HL-60 (cell line): ENCODE measurements at places on chromosomes 16 and 17.

DNA sequence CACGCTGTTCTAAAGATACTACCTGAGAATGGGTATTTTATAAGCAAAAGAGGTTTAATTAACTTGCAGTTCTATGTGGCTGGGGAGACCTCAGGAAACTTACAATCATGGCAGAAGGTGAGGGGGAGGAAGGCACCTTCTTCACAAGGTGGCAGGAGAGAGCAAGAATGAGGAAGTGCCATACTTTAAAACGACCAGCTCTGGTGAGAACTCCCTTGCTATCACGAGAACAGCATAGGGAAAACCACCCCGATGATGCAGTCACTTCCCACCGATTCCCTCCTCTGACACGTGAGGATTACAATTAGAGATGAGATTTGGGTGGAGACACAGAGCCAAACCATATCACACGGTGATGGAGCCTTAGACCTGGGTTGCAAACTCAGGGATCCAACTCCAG, 317.5 kb upstream of the EEF2KMT start:
- DNase-seq, result no peak

DNA sequence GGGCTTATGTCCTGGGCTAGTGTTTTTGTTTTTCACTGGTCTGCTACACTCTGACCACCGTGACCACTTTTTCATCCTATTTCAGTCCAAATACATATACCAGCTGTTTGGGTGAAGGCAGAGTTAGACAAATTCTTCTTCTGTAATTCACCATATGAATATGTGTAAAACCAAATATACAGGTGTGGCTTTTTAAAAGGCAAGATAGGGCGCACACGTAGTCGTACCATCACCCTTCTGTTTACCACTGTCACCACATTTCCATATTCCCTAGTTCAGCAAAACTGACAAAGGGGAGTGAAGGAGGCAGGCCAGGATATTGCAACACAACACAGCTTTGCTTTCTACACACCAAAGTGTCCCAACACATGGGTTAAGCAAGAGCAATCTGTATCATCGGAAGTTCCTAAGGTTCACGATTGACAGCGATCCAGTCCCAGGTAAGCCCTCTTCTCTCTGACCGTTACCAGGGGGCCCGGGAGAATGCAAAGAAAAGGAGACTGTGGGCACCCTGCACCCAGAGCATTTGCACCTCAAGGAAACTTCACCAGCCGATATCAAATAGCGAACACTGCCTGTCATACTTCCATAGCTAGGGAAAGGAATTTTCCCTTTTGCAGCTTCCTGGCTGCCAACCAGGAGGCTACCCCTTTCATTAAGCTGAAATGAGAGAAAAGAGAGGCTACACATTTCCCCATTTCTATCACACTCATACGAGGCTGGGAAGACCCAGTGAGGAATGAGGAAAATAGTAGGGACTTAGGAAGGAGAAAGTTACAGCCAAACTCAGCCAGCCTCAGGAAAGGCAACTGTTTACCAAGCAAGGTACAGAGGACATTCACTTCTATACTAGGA, 23.1 kb downstream of the CREBBP start:
- DNase-seq, result peak; percentile 93

DNA sequence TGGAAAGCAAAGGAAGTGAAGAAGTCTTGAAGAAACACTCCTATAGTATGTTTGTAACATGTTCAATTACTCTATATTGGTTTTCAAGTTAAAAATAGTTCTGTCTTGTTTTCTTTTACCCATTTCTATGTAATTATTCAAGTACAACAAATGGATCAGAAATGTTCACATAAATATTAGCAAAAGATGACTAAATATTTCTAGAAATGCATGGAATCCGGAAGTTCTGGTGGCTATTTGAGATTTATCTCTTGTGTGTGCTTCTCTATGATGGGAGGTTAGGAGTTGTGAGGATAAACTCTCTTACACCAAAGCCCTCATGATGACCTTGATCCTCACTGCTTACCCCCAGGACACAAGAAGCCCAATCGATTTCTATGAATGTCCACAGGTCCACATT, 237.5 kb downstream of the CDH8 start:
- DNase-seq, result no peak

- no peak for DNase-seq
These were observed 53.0 kb upstream of the METRNL start for GRCh38 chr17:83026311-83026811.

- peak; percentile 75 for DNase-seq
These were observed 1.2 kb downstream of the C16orf54 start for GRCh38 chr16:29744541-29745101.

DNA sequence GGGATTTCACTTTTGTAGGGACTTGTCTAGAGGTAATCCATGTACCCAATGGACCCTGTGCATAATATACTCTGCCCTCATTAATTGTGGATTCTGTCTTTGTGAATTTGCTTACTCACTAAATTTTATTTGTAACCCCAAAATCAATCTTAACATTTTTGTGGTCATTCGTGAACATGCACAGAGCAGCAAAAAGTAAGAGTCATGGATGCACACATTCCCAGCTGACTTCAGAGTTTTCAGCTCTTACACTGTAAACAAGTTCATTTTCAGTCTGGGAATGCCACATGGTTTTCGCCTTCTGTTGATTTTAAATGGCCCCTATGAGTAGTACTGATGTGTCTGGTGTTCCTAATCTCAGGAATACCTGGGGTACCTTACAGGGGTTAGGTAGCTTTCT, 24.3 kb downstream of the TAC4 start:
- DNase-seq, result no peak

GRCh38 chr16:77406680-77407079, 28.2 kb downstream of the ADAMTS18 start:
- DNase-seq, result no peak

- no peak for DNase-seq
These were observed 69.4 kb upstream of the SMIM36 start for GRCh38 chr17:55580596-55581133.

DNA sequence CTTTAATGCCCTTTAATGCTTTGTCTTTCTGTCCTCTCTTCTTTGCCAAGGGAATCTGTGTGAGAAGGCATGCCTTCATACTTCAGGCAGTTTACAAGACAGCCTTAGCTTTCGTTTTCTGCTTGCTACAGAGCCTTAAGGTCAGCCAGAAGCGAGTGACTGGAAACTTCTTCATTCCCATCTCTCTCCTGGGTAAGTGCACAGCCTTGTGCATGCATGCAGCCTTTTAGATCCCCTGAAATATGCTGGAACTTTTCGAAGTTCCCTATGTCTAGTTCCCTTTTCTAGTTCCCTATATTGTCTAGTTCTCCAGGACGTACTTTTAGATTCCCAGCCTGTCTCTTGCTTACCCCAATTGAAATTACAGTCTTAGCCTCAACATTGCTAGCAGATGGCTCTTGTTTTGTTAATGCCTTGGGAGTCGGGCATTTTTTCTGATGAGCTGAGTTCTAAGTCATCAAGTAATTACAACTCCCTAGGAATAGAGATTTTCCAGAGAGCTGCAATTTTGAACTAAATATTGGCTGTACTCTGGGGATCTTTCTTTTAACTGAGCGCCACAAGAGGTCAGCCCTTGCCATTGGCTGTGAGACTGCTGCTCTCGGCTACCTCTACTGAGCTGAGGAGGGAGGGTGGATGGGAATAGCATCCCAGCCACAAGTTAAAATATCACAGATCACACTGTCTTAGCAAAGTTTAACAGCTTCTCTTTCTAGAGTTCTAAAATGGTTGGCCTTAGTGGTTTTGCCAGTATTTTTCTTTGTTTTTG, 22.7 kb upstream of the PPM1D start:
- DNase-seq, result no peak

GRCh38 chr16:13136901-13137300, 235.5 kb downstream of the SHISA9 start:
- DNase-seq, result no peak

DNA sequence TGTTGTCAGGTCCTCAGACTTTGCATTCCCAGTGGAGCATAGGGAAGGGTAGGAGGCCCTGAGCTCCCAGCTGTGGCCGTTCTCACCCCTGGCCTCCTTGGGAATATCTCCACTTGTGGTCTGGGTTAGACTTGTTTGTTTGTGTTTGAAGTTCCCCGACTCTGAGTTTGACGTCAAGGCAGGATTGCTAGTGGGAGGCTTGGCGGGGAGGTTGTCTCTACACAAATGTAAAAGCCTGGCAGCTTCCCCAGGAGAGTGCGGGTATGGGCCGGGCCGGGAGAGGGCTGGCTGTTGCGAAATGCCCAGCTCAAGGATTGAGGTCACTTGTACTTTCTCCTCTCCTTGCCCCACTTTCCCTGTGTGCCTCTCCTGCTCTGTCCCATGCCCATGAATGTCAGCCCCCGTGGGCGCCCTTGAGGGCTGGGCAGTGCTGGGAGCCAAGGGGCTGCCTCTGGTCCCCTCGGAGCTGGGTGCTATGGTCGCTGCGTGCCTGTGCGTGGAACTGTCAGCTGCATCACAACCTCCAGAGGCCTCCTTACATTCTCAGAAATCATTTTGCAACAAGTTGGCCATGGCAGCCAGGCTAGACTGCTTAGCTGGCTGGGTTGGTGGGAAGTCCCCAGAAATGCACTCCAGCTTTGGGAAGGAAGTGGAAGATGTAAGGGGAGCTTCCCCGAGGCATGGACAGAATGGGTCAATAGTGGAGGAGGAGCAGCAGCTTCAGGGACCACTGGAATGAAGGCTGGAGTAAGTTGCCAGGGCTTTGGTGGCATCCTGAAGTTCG, 84.3 kb downstream of the KSR1 start:
- peak; percentile 56 for DNase-seq

DNA sequence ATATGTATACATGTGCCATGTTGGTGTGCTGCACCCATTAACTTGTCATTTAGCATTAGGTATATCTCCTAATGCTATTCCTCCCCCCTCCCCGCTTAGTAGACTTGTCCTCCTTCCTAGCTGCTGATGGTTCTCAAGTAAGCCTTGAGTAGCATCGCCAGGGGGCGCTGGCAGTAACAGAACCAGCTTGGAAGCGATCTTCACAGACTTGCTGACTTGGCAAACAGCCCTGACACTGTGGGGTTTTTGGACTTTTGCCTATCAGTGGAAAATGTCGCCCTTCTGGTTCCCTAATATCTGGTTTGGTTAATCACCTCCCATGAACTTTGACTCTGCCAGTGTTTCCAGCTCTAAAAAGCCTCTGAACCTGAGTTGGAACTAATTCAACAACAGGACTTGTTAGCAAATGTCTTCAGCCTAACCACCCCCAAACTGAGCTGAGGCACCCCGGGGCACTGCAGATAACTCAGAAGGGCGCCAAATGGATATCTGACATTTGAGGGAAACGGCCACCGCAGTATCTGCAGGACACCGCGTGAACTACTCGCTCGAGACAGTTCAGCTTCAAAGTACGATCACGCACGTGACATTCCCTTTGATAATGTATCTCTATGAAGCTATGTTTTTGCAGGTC, 15.4 kb upstream of the SPATA32 start:
- peak; percentile 76 for DNase-seq

DNA sequence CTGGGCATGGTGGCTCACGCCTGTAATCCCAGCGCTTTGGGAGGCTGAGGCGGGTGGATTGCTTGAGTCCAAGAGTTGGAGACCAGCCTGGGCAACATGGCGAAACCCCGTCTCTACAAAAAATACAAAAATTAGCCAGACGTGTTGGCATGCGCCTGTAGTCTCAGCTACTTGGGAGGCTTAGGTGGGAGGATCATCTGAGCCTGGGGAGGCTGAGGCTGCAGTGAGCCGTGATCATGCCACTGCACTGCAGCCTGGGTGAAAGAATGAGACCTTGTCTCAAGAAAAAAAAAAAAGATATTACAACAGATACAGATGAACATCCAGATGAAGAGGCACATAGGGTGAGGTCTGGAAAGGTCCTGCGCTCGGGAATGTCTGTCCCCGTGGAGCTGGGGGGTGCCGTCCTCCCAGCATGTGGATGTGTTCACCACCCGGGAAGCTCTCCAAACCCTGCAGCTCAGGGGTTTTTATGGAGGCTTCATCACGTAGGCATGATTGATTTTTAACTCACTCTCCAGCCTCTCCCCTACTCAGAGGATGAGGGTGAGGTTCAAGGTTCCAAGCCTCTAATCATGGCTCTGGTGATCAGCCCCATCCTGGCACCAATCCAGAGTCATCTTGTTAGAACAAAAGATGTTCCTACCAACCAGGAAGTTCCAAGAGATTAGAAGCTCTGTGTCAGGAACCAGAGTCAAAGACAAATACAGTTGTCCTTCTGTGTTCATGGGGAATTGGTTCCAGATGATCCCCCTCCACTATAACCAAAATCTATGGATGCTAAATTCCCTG, 85.0 kb upstream of the DNAJA2 start:
- DNase-seq, result no peak

GRCh38 chr17:57874434-57875289, 24.8 kb upstream of the MRPS23 start:
- peak; percentile 74 for DNase-seq

DNA sequence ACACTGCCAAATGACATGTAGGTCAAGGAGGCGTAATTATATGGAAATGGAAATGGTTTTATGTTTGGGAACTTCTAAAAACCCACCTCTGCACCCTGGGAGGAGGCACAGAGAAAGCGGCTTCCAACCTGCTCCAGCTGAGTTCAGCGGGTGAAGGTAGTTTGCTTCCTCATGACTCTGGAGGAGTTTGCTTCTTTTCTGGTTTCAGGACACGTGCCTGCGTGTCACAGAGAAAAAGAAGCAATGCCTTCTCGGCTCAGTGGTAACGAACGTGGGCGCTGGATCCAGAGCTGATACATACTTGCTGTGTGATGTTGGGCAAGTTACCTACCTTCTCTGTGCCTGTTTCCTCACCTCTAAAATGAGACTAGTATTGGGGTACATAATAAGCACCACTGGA, 22.1 kb downstream of the GPR139 start:
- DNase-seq, result no peak

DNA sequence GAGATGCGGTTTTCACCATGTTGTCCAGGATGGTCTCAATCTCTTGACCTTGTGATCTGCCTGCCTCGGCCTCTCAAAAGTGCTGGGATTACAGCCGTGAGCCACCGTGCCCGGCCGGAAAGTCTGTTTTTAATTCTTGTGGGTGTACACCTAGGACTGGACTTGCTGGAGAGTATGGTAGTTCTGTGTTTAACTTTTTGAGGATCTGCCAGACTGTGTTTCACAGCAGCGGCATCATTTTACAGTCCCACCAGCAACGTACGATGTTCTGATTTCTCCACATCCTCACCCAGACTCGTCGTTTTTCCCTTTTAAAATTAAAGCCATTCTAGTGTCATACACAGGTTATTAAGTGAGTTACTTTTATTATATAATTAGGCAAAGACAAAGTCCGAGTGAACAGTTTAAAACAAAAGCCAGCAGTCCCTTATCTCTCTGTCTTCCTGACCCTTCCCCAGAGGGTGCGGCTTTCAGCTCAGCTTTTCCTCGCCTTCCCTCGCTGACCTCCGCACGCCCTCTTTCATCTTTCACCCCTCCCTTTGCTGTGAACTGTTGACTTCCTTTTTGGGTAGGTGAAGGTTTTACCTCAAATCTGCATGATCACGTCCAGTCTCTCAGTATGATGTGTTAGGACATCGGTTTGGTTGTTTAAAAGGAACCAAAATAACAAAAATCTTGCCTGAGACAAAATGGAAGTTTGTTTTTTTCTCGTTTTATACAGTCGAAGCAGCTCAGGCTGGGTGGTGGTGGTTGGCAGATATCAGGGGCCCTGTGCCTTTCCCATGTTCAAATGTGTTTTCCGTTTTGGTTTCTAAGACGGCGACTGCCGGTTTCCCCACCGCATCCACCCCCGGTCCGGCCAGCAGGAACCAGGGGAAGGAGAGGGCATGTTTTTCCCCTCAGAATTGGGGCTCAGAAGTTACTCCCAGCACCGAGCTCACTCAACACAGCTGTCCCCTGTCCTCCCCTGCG, 18.0 kb downstream of the FAM234A start:
- DNase-seq, result no peak

- no peak for DNase-seq
These were observed 25.5 kb upstream of the PMP22 start for GRCh38 chr17:15290605-15291004.

- no peak for DNase-seq
These were observed 2.3 kb downstream of the FDXR start for GRCh38 chr17:74870512-74870911.

- no peak for DNase-seq
These were observed 4.9 kb downstream of the PTRH2 start for GRCh38 chr17:59702304-59702703.
